Dermis lymphatic vessel endothelial cell (primary cell): ENCODE measurements at places on chromosomes 3 and 15. TPM values are rescaled to one million over a fixed set of nuclear protein-coding genes. Genes with fewer than 3 reads are reported as not detected.

PLAAT1 gene
- total RNA-seq: 0.09 TPM in 1 of 2 replicates, not detected in the other

FANCD2 gene
- 5.0 and 5.8 TPM in 2 replicates for total RNA-seq

FAM107A gene
- total RNA-seq: 0.09 and 0.11 TPM in 2 replicates

STRIT1 gene
- not detected in 2 replicates for total RNA-seq

TNFSF10 gene
- total RNA-seq: 92.7 and 101 TPM in 2 replicates

CPNE4 gene
- not detected in 2 replicates for total RNA-seq

RHO gene
- not detected in 2 replicates for total RNA-seq
